ENCODE measurements at places on chromosomes 2 and 18. TPM values are rescaled to one million over a fixed set of nuclear protein-coding genes. Genes with fewer than 3 reads are reported as not detected.

DNA sequence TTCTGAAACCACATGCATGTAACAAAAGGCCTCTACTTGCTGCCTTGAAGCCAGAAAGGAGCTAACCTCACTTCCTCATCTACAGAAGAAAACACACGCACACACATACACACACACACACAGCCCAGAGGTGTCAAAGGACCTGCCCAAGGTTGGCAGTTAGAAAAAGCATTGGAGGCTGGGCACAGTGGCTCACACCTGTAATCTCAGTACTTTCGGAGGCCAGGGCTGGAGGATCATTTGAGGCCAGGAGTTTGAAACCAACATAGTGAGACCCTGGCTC is 125.9 kb upstream of the RNF152 start:
- peak; percentile 10 for DNase-seq

- peak; percentile 80 for DNase-seq
Measured at GRCh38 chr2:64295326-64296139, 151.3 kb upstream of the PELI1 start.

DNA sequence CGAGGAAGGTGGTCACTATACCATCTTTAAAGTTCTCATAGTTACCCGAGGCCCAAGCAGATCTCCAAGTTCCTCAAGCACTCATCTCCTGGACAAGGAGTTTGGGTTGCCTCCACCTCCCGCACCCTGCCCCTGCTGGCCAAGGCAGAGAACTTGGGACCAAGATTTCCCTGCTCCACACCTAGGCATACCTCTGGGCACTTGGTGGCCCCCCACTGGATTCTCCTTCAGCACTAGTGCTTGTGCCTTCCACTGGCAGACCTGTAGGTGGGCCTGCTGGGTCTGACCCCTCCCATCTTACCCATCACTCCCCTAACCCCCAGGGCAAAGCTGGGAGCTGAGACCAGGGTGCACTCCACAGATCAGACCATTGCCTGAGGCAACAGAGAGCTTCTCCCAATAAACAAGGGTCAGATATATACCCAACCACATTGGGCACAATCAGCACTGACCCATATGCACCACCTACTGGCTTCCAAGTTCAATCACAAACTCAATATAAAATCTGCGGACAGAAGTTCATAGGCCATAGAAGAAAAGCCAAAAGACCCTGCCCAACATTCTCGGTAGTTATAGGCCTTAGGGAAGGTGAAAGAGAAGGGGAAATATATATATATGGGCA is 244.2 kb downstream of the EXOC6B start:
- no peak for DNase-seq

MROH2A gene
- total RNA-seq = not detected

GRCh38 chr2:110905217-110905616 is 172.8 kb downstream of the ACOXL start:
- no peak for DNase-seq

DNA sequence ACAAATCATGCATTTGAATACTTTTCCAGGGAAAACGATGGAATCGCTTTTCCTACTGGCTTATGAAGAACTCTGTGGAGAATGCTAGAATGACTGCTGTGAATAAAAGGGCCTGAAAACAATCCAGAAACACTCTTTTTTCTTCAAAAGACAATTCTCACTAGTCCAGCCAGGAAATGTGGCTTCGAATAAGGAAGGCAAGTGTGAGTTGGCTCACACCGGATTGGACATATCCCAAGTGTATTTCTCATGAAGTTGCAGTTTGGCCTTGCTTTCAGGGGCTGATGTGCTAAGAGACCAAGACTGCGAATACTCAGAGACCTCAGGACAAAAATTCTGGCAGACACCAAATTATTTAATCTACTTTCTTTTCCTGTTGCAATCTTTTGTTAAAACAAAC is 54.1 kb downstream of the FIGN start:
- DNase-seq = no peak

GRCh38 chr18:3305354-3305762 is 43.4 kb downstream of the MYL12B start:
- DNase-seq = peak; percentile 72

DNA sequence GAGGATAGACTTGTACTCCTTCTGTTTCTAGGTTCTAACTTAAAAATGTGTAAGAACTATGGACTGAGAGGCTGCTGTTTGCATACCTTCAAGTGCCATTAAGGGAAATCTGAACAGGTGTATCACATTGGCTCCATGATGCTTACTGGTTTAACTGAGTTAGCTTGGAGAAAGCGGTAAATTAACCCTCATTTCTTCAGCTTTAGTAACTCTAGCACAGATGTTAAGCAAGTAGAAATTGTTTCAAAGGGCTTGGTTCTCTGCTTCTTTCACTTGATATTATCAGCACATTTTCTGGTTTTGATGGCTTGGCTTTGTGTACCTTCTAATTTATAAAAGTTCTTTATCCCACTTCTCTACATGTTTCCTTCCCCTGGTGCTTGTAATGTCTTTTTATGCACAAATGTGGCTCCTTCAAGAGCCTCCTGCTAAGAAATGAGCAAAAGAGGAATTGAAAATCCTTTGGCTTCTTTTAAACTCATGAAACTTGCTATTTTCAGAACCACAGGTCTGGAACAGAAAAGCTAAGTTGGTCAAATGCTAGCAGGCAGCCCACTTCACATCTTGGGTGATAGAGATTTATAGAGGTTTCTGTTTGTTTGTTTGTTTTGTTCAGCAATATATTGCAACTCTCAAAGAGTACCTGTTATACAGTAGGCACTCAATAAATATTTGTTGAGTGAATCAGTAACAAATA is 249.9 kb upstream of the THUMPD2 start:
- no peak for DNase-seq

ANKRD30BL gene
- not detected for total RNA-seq

- DNase-seq = no peak
Measured at GRCh38 chr2:84850471-84850870, 30.4 kb downstream of the TRABD2A start.

DNA sequence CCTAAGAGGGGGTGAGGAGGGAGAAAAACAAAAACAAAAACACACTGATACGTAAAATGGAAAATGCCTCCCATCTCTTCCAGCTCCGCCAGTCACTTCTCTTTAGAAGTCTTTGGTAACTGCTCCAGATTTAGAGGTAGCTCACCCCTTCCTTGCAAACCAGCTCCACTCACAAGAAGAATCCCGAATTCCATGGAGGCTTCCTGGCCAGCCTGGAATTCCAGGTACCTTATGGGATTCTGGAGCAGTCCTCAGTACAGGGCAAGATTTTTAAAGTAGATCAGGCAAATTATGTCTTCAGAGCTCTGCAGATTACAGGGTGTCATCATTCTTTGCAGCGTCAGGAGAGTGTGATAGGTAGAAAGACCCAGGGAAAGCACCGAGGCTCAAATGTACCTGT is 4.8 kb downstream of the STON1 start:
- DNase-seq = no peak

DNA sequence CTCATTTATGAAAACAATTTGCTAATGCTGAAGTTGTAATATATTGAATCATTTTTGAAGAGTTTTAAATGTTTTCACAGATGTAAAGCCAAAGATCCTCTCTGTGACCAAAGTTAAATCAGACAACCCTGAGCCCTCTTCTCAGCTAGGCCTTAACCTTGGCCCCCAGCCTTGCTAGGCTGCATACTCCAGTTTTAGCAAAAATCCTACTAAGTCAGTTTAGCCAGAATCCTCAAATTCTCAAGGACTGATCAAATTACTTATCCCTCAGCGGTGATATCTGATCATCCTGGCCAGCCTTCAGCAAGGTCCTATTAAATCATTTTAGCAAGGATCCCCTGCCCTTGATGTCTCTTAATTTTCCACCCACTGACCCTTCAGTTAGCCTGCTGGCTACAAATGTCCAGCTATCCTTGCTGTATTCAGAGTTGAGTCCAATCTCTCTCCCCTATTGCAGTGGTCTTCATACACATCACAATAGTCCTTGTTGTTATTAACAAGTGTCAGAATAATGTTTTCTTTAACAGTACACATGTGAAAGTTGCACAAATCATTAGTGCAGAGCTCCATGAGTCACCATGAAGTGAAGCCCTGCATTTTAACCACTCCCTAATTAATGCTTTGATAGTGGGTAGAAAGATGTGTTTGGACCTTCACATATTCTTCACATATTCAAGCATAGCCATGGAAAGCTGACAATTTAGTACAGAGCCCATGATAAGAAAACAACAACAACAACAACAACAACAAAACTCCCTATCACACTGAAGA is 206.4 kb downstream of the NBAS start:
- DNase-seq = no peak

CFC1 gene
- not detected for total RNA-seq

- DNase-seq = no peak
Measured at GRCh38 chr2:240482141-240482540, 46.7 kb downstream of the GPC1 start.

GRCh38 chr18:36451454-36452251 is 154.1 kb downstream of the FHOD3 start:
- DNase-seq = no peak

Data from activated CD4-positive, alpha-beta T cell treated with anti-CD3 and anti-CD28 coated beads for 36 hours (primary cell).